ENCODE measurements at places on chromosomes 2 and 18.
A peak's percentile ranks its signal among the peaks of the same experiment; 100 is the strongest.

DNA sequence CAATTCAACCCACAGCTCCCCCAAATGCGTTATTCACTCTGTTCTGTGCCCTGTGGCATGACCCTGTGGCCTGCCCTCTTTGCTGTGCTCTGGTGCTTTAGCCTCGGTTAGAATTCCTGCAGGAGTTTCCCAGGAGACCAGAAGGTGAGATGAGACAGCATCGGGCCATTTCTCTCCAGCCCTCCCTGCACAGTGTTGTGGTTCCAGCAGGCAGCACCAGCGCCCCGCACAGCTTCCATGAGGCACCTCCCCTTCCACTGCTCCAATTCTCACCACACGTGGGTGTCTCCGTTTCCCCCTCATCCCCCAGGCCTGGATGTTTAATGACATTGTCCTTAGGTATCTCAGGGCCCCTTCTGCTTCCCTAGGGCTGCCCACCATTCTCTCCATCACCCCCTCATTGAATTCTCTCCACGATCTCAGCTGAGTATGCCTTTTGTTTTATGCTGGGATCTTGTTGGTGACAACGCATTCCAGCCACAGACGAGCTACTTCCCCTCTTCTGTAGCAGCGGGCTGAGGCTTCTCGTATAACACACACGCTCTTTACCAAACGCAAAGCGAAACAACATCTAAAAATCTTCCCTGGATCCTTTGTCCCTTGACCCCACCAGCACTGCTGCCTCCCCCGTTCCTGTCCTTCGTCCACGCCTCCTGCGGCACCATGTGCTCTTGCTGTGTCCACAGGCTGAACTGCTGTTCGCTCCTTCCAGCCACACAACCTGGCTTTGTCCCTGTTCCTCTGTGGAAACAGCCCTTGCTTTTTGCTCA lies 35.1 kb downstream of the ACKR3 start:
- DNase-seq = no peak

DNA sequence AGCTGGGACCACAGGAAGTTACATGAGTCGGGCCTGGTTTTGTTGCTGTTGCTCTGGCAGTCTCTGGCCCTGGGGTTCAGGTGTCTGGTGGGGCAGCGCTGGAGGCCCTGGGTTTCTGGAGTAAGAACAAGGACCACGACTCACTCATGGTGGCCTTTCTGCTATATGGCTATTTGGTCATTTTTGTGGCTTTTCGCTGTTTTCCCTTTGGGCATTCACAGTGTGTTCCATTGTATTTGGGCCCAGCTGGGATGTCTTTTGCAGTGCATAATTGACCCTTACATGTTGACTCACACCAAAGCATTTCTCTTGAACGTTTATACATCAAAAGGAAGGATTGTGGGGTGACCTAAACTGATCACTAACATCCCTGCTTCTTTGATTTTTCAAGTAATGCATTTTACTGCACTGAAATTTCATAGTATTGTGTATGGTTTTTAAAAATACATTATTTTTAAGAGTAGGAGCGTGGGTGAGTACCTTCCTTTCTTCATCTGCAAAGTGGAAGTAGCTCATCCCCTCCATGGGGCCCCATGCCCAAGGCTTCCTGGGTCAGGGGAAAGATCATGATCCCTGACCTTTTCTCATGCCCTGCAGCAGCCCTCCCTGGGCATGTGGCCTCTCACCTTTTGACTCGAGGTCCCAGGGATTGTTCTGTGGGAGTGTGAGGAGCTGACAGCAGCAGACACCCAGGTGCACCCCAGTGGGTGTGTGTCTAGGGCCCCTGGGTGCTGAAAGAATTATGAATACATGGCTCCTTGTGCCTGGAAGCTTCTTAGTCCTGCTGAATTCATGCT lies 225.5 kb downstream of the AGAP1 start:
- no peak for DNase-seq

DNA sequence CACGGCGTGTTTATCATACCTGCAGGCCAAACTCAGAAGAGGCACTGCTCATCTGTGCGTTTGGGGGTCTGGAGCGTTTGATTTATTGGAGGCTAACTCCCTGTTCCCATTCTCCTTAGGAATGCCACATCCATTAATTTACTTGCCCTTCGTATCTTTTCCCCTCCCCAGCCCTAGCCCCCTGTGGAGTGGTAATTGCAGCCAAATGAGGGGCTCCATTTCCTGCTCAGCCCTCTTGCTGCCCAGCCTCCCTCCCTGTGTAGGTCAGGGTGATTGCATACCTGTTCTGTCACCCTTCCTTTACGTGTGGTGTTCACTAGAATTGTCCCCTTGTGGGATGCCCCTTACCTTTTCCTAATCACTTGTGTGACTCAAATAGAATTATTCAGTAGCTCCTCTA lies 120.4 kb downstream of the MAP3K20 start:
- DNase-seq = no peak

GRCh38 chr2:27320958-27321543 lies 1.8 kb downstream of the MPV17 start:
- no peak for DNase-seq

DNA sequence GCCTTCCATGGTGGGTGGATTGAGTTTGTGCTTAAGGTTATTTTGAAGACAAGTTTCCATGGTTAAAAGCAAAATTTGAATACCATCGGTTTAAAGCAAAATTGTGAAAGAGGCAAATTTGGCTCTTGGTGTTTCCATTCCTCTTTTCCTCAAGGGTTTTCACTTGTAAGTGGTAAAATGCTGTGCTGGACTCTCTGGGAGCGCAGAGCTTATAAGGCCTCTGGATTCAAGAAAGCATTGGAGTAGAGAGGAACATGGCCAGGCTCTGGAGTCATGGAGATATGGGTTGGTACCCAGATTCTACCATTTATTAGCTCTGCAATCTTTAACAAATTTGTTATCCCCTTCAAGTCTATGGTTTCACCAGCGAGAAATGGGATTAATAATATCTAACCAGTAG lies 17.5 kb downstream of the KCNE4 start:
- no peak for DNase-seq

GRCh38 chr2:191894681-191895147 lies 47.8 kb upstream of the CAVIN2 start:
- no peak for DNase-seq

- DNase-seq = no peak
These were observed 56.8 kb downstream of the MRPL33 start for GRCh38 chr2:27828305-27828704.

- no peak for DNase-seq
These were observed 140.4 kb downstream of the CDH2 start for GRCh38 chr18:28036488-28036887.

DNA sequence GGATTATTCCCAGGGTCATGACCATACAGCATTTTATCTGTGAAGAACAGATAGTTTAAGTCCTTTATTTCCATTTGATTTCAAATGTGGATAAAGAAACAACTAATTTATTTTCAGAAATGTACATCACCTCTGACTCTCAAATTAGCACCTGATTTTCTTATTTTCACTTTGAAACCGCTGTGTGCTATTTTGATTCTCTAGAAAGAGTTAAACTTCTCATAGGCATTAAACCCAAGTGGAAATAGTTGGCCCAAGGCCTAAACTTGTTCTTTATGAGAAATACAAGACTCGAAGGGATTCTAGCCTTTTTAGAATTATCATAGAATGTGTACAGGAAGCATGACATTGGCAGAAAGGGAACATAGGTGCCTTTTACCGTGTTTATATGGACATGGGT lies 41.5 kb upstream of the LTBP1 start:
- DNase-seq = no peak

DNA sequence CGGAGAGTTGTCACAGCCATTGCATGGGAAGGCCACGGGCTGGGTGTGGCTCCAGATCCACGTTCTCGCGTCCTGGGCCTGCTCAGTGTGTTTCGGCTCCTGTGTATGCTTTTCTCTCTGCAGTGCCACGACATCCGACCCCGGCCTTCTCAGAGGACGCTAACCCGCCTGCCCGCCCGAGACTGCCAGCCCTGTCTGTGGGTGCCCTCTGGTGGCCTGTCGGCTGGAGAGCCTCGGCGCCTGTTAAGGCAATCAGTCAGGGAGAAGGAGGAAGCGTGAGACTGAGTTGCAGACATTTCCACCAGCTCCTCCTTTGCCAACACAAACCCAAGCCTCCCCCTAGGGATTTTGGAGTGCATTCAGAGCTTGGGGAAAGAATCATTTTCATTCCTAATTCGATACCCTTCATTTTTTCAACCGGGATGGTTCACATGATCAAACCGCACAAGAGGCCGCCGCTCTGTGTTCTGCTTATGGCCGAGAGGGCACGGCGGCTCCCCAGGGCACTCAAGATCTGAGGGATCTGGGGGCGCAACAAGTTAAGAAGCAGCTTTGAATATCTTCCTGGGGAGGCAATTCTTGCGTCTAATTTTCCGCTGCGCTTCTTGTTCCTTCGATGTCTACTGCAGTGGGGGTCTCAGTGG lies 37.5 kb upstream of the ZBTB7C start:
- peak; percentile 48 for DNase-seq

GRCh38 chr18:59881728-59882656 lies 17.8 kb upstream of the PMAIP1 start:
- no peak for DNase-seq

- no peak for DNase-seq
These were observed 77.5 kb downstream of the MARCO start for GRCh38 chr2:119019521-119019920.

DNA sequence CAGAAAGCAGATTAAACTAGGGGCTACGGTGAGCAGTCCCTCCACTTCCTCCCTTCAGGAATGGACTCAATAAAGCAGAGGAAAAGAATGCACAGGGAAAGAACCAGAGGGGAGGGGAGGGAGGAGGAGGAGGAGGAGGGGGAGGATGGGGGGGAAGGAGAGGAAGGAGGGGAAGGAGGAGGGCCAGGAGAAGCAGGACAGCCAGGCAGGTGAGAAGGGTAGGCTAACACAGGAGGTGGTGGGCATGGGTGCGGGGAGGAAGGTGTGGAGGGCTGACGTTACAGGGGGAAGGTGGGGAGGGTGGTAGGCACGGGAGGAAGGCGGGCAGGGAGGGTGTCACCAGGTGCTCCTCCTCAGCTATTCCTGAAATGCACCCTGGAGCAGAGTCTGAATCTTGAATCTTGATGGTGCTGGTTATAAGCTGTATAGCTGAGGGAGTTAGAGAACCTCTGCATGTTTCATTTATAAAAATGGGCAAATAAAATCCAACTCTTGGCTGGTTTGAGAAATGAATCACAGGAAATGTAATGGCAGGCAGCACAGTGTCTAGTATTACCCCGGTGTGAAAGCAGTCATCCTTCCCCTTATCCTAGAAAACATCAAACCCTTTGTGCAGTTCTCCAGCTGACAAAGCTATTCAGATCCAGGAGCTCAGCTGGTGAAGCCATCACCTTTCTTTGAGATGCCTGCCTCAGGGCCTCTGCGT lies 3.4 kb downstream of the TMEM18 start:
- DNase-seq = no peak

DNA sequence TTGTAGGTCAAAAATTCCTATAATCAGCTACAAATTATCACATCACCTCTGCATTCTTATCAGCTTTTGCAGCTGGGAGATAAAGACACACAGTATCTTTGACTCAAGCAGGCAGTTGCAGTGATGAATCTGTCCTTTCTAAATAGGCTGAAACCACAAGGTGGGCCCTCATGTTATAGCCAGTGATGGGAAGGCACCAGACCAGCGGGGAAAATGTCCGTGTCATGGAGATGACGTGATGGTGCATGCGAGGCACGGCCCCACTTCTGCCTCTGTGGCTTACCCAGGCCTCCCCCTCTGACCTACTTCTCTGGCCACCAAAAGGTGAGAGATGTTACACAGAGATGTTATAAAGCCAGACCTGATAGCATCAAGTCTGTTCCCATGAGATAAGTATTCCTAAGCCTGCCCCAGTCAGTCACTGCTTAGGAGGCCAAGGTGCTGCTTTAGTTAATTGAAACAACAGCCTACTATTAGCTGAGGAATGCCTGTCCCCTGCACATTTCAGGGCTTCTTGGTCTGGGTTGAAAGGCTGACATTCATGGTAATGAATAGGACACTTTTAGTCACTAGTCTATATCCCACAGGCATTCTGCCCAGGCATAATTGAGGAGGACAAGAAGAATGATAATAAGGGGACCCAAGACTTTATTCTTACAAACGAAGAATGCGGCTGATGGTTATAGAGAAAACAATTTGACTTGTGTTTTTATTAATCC lies 327.9 kb downstream of the LPIN1 start:
- DNase-seq = peak; percentile 19

DNA sequence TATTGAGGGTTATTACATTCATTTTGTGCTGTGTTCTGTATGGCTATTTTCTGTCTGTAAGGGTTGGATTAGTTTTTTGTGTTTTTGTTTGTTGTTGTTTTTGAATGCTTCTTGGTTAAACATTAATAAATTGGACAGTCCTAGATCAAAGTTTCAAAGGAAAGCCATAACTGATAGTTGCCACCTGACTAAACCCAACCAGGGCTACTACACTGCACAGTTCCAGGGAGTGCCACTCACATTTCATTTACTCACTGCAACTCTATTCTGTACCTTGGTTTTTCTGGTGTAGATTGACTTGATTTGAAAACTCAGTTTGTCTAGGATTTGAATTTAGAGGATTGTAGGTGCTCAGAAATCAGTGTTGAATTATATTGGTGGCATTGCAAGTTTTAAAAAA lies 6.4 kb downstream of the MYL12B start:
- DNase-seq = no peak

DNA sequence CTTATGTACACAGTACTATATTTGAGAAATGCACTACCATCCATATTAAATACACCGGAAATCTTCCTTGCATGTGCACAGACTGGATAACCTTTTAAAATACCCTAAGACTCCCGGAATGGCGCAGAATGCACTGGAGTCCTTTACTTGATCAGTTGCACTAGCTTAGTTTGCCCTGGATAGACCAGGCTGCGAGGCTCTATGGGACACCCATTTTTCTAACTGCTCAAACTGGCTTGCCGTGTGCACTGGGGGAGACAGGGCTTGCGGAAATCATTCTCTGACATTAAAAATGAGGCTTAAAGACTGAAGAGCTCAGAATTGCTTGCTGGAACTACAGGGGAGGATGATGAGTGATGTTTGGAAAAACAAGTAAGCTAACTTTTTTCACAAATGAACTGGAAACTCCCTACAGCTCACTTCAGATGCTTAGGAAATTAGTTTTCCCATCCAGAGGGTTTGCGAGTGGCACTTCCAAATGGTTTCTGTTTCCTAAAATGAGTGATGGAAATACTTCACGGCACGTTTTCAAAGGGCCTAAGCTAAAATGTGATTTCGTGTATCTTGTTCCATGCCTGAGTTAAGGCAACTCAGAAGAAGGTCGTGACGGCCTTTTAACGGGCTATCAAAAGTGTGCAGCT lies 2.7 kb downstream of the NCK2 start:
- DNase-seq = no peak

Data from effector memory CD8-positive, alpha-beta T cell (primary cell).